ENCODE measurements at places on chromosomes 11 and 22.

- DNase-seq = no peak
Observed at GRCh38 chr11:125393331-125393730, 102.7 kb downstream of the FEZ1 start.

GRCh38 chr22:26953012-26953883 is 295.9 kb downstream of the MIAT start:
- no peak for DNase-seq

GRCh38 chr11:121544956-121545355 is 92.2 kb upstream of the SORL1-AS1 start:
- DNase-seq = no peak

- DNase-seq = no peak
Observed at GRCh38 chr11:24661331-24661730, 164.5 kb downstream of the LUZP2 start.

GRCh38 chr22:35614404-35614803 is 2.7 kb downstream of the MB start:
- DNase-seq = no peak

DNA sequence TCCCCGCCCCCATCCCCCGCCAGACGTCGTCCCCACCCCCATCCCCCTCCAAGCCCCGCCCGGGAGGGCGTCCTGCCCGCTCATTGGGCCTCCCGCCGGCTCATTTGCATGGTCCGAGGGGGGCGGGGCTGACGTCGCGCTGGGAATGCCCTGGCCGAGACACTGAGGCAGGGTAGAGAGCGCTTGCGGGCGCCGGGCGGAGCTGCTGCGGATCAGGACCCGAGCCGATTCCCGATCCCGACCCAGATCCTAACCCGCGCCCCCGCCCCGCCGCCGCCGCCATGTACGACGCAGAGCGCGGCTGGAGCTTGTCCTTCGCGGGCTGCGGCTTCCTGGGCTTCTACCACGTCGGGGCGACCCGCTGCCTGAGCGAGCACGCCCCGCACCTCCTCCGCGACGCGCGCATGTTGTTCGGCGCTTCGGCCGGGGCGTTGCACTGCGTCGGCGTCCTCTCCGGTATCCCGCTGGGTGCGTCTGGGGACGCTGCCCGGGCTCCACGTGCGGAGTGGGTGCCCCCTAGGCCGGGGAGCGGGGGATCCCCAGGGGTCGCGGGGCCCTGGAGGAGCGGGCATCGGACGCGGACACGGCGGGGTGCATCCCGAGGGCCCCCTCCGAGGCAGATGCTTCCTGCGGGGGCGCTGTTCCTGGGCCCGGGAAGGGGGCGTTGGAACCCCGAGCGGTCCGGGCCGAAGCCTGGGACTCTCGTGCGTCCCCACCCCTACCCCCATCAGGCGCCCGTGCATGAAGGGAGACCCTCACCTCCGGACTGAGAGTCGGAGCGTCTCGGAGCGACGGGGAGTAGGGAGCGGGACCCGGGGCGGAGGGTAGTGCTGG is at the start of gene PNPLA3:
TSS of gene PNPLA3 (plus strand) at position 175 of the 834 bp plus-strand sequence. CDS start at position 282, 107 bp downstream.
- peak; percentile 81 for DNase-seq

GRCh38 chr22:41009222-41009948 is 58.2 kb downstream of the RBX1 start:
- peak; percentile 91 for DNase-seq

DNA sequence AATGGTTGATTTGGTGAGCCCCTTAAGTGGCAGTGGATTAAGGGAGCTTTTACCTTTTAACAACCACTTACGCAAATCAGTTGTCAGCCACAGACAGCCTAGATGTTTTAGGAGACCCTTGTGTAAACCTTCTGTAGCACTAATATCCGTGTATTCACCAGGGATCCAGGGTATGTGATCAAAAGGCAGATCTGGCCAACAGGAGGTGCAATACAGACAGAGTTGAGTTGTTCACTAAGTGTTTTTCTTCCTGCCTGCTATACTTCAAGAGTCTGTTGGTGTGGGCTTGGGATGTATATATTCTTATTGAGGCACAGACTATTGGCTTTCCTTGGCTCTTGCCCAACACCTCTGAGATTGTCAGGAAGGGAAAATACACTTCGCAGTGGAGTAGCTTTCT is 175.1 kb downstream of the FAT3 start:
- DNase-seq = no peak

DNA sequence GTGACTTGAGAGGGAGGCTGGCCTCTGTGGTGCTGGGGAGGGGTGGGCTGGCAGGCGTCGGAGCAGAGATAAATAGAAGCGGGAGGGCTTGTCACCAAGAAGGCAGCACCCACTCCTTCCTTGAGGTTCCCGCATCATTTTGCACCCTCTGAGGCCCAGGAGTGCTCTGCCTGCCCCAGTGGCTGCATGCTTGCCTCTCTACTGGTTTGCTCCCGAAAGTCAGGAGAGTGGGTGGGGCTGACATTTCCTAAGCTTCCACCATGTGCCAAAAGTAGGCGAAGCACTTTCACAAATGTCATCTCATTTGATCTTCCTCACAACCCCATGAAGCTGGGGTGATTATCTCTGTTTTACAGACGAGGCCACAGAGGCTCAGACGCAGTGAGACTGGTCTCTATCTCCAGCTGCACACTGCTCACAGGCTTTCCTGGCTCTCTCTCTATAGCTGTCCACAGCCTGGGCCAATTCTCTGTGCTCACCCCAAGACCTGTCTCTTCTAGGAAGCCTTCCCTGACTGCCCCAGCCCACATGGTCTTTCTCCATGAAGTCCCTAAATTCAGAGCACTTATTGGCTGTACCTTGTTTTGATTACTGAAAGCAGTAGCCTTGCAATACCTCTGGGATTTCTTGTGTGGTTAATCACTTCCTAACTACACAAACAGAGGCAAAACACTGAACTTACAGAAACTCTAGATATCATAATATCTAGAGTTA is 2.6 kb upstream of the UCP3 start:
- peak; percentile 38 for DNase-seq

GRCh38 chr11:112942966-112943643 is 18.1 kb upstream of the NCAM1 start:
- DNase-seq = no peak

DNA sequence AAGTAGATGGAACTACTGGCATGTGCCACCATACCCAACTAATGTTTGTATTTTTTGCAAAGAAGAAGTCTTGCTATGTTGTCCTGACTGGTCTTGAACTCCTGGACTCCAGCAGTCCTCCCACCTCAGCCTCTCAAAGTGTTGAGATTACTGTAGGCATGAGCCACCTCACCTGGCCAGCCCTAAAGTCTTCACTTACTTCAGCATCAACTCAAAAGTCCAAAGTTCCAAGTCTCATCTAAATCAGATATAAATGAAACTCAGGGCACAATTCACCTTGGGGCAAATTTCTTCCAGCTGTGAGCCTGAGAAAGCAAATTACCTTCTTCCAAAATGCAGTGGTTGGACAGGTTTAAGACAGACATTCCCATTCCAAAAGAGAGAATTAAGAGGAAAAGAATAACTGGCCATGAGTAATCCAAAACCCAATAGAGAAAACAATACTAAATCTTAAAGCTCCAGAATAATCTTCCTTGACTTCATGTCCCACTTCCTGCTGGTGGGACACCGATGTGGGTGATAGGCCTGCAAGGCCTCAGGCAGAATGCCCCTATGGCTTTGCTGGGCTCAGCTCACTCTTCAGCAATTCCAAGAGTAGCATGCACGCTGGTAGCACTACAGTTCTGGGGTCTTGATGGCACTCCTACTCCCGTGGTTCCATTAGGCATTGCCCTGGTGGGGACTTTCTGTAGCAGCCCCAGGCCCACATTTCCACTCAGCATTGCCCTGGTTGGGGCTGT is 50.3 kb downstream of the TUG1 start:
- no peak for DNase-seq

DNA sequence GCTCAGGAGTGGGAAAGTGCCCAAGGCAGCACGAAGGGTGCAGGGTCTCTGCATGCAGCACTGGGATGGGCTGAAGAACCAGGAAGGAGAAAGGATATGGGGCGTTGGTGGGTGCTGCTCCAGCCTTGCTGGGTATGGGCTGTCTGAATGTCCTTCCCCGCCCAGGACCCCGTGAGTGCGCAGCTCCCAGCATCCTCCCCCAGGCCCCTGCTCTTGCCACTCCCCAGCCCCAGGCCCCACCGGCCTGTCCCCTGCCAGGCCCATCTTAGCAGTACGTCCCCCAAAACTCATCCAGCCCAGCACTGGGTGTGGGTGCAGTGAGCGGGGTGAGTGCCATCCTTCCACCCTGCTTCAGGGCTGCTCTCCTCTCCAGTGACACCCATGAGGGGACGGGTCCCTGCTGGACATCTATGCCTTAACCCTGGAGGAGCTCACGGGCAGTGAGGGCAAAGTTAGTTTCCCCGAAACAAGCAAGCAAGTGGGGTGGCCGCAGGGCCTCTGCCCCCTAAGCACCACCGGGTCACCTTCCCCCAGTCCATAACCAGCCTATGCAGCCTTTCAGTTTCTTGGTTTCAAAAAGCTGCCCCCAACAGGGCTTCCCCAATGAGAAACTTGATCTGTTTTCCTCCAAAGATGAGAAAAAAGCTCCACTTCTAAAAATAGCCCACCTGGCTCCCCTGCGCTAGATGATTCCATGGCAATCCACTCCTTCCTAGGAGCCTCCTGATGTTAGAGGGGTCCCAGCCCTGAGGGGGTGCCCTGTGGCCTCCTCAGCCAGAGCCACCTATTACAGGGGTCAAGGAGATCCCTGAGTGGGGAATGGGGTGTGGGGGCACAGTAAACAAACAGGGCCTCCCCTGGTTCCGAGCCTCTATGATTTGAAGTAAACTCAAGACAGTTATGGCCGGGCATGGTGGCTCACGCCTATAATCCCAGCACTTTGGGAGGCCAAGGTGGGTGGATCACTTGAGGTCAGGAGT is 103.8 kb downstream of the MORC2 start:
- no peak for DNase-seq

DNA sequence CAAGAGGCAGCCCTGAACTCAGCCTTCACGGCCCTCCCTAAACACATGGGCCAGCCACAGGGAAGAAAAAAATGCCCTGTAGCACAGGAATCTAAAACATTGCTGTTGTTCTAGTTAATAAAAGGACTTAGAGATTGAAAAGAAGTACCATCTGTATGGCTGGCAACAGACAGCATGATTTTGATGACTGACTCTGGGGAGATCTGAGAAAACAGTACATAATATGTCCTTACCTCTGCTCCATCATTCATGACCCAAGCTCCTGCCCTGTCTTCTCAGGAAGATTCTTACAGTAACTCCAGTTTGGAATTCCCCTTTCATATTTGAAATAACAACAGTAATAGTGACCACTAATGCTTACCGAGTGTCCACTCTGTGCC is 244.2 kb downstream of the ETS1 start:
- DNase-seq = no peak

- no peak for DNase-seq
Observed at GRCh38 chr11:44608991-44609782, 43.7 kb downstream of the CD82 start.

DNA sequence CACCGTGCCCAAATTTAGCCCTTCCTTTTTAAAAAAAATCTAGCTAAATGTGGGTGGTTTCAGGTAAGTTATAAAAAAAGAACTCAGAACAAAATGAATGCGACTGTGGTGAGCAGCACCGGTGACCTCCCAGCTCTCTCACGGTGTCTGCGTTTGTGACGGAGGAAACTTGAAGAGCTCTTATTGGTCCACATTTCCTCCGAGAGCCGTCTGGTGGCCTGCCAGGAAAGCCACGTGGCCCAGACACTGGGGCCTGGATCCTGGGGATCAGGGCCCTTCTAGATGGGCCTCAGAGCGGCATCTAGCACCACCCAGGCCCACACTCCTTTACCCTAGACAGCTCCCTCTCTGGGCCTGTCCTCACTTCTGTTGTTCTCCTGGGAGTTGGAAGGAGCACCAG is 39.5 kb downstream of the B3GAT1 start:
- DNase-seq = no peak

DNA sequence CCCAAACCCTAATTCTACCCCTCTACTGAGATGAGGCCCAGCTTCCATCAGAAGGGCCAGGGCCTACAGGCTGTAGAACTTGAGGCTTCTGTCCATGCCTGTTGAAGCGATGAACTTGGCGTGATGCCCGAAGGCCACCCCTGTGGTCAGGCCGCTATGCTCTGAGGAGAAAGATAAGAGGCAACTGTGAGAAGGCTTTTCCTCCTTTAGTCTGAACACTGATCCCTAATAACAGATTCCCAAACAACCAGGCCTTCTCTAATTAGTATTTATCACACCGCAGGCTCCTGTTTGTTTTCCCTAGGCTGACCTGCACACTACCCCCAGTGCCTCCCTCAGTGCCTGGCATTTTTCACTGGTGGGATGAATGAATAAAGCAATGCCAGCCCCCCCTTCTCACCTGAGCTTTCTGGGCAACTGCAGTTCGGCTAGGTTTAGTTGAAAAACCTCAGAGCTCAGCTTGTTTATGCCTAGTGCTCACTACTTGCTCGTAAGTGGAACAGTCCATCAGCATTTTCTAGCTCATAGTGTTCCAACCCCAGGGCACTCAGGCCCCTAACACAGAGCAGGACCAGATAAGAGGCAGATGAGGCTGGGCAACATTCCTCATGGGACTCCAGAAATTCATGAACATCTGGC is 15.2 kb downstream of the PRPF19 start:
- peak; percentile 23 for DNase-seq

GRCh38 chr22:22425356-22425755 is 83.2 kb downstream of the ZNF280B start:
- no peak for DNase-seq

GRCh38 chr11:72752088-72752914 is at the start of gene ARAP1:
Gene ARAP1, minus strand, starts transcription at chr11:72752408. Its CDS starts 25,280 bp downstream, at chr11:72727128.
- DNase-seq = peak; percentile 59

DNA sequence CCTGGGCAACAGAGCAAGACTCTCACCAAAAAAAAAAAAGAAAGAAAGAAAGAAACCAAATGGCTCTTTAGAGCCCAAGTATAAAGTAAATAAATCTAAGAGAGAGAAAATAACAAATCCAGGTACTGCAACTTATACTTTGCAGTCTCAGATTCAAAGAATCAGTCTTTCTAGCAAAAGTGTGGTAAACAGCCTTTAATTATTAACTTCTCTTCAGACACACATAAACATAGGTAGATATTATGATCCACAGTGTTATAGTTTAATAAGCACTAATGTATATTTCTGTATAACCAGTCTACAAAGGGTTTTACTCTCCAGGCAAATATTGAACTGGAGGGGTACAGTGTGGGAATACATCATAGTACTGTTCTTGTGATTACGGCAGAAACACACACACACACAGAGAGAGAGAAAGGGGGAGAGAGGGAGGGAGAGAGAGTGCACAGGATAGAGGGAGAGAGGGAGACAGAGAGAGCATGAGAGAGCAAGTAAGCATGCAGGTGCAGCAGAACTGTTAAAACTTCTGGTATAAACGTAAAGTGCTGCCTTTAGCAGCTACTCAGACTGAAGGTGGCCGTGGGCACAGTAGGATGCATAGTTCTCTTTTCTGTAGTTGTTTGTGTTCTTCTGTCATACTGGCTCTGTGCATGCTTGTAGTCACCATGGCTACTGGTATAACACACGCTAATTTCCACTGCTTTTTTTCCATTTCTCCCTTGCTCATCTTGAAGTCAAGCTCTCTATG is 32.3 kb downstream of the MTMR2 start:
- peak; percentile 58 for DNase-seq

All from IMR-90 (cell line).